HAP-1 (cell line): ENCODE measurements at places on chromosomes 4 and X.

DNA sequence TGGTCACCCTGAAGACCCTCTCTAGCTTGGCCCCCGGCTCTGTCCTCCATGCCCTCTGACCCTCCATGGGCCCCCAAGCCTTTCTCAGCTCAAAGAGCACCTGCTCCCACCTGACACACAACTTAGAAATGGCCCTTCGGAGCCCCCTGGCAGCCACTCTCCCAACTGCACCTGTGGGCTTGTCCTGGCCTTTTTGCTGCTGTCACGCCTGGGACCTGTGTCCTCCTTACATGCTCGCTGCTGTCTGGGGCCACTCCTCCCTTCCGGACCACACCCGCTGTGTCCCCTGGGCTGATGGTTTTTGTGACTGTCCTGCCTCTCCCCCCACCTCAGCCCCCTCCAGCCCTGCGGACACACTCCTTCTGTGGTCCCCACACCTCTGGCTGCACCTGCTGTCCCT, 106.2 kb upstream of the AFAP1 start:
- DNase-seq = no peak

DNA sequence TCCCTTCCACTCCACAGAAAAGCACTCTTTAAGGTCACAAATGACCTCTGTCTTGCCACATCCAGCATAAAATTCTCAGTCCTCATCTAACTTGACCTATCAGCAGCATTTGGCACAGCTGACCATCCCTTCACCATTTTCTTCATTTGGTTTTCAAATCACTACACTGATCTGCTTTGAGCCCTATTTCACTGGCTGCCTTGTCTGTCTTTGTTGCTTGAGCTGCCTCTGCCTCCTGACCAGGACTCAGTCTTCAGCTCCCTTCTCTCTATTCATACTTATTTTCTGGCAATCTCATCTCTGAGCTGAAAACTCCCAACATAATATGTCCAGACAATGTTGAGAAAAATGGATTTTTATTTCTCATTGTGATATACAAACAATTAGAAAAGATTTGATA, 27.7 kb upstream of the PDE5A start:
- DNase-seq = no peak

- DNase-seq = no peak
Measured at GRCh38 chr4:79030973-79031372, 91.7 kb upstream of the PAQR3 start.

DNA sequence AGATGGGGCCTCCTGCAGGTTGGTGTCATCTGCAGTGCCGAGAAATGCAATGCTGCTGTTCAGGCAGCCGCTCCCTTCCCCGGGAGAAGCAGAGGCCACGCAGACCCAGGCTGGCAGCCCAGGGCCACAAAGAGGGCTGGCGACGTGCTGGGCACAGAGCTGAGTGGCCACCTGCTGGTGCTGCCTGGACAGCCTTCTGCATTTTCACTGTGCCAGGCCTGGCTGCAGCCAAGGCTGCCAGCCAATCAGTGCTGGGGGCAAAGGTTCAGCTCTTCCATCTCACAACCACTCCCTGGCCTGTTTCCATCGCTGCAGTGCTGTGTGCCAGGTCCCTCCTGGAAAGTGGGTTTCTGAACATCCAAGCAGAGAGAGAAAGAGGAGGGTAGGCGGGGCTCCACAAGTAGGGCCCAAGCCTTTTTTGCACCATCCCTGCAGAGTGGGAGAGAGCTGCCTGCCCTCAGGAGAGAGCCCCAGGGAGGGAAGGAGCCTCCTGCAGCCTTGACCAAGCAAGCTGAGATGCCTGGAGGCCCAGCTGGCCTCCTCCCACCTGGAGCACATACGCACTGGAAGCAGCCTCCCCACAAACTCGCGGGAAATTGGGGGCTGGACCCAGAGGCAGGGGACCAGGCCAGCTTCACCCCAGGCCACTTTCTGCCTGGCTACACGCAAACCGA, 20.1 kb downstream of the ADRA2C start:
- DNase-seq = no peak

- DNase-seq = no peak
Measured at GRCh38 chr4:139084804-139085093, 69.2 kb downstream of the NOCT start.

- DNase-seq = no peak
Measured at GRCh38 chr4:155762334-155762733, 3.5 kb downstream of the GUCY1B1 start.

GRCh38 chr4:154254999-154255398, 236.6 kb downstream of the DCHS2 start:
- DNase-seq = no peak

DNA sequence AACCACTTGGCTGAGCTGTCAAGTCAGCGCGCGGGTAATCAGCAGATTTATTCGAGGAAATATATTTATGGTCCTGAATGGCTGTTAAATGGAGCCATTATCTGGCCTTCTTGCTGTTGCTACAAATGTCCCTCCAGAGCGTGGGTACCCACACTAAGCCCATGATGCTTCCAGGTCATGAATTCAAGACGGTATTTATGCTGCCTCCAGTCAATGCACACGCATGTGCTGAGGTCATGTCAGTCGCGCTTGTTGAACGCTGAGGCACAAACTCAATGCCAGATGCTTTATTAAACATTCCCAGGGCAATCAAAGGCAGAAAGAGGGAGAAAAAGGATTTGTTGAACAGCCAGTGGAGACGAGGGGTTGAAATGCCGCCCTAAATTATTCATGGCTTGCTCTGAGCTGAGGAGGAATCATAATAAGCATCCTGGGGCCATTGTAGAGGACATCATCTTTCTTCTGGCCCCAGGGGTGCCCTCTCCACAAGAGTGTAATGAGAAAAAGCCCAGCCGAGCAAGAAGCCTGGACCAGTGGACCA, 36.1 kb upstream of the CLDN24 start:
- no peak for DNase-seq

- DNase-seq = peak; percentile 57
Measured at GRCh38 chr4:95124906-95125504, 367.2 kb downstream of the BMPR1B start.
